ENCODE measurements at places on chromosomes 4 and X.

GRCh38 chr4:16083241-16084191 lies at the start of gene PROM1:
PROM1 (minus strand) TSS chr4:16084023; CDS start chr4:16075906, 8,117 bp downstream.
- DNase-seq, result no peak

DNA sequence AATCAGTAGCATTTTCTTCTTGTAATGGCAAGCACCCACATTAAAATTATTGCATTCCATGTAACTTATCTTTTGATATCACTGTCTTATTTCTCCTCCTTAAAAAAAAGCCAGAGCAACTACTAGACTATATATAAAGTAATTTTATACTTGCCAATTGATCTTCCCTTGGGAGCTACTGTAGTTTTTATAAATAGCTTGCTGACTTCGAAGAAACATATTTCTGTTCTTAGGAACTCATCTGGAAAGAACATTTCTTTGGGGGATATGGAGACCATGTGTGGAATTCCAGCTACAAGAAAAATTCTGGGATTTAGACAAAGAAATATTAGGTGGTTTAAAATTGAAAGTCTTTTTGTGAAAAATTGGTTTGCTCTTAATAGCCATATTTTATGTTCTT lies 94.9 kb downstream of the BMPR1B start:
- no peak for DNase-seq

DNA sequence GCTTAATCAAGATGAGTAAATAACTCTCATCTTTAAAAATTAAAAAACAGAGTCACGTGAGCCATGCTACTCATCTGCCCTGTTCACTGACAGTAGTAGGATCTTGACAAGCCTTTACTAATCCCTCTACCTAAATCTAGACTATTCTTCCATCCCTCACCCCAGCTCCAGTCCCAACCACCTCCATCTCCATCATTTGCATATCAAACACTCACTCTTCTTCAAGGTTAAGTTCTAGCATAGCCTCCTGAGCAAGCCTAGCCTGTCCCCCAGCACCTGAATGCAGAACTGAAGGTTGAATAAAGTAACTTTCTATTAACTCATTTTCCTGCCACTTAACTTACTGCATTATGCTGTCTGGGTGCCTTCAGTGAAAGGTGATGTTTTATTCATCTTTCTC lies 72.5 kb downstream of the YIPF7 start:
- no peak for DNase-seq

DNA sequence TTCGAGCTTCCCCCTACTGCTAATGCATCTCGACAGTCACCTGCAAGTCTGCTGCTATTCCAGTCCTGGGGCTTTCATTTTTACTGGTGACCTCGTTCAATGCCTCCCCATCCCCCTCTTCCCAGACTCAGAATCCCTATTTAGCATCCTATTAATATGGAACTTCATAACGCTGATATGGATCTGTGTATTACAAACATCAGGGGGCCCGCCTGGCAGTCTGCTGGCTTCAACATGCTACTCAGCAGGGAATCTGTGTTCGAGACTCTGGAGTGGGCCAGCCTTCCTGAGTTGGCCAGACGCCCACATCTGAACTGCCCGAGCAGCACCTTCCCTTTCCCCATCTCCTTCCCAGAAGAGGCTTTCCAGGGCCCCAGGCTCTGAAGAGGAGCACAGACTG lies 173.9 kb upstream of the PPARGC1A start:
- no peak for DNase-seq

GRCh38 chr4:128387600-128388351 lies 100.2 kb upstream of the PGRMC2 start:
- DNase-seq, result no peak

GRCh38 chr4:15327311-15328298 lies 100.2 kb upstream of the C1QTNF7 start:
- no peak for DNase-seq

DNA sequence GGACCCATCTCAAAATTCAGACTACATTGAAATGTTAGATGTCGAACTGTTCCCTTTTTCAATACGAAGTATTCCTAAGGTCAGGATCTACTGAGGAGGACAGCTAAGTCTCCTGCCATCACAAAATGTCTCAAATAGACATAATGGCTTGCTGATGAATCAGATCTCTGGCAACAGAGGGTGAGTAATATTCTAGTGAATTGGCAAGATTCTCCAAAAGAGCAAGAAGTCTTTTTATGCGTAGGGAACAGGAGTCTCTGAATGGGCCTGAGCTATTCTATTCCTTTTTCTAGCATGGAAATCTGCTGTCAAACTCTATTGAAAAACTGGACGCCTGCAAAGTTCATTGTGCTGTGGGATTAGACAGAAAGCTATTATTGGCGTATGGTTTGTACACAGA lies 145.4 kb downstream of the FNIP2 start:
- DNase-seq, result no peak

DNA sequence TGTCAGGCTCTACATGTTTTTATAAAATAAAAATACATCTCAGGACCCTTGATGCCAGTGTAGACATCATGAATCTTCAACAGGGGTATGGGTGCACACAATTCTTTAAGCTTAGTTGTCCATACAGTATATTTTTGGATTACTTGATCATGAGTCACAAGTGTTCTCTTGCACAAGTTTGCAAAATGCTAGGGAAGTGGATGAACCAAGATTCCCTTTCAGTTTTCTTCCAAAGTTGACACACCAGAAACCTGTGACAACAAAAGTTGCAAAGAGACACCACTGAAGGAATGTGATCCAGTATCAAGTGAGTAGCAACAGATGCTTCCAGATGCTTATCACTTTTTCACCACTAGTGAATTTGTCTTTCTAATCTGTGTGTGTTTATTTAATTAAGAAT lies 1021.2 kb downstream of the PCDH7 start:
- DNase-seq, result no peak

- DNase-seq, result no peak
These were observed 108.8 kb downstream of the NHSL2 start for GRCh38 chrX:72019487-72019886.

- no peak for DNase-seq
These were observed 92.0 kb downstream of the TMEM144 start for GRCh38 chr4:158302076-158302866.

GRCh38 chrX:132077414-132077813 lies 50.4 kb downstream of the FRMD7 start:
- DNase-seq, result no peak

GRCh38 chr4:133921280-133922195 lies 280.1 kb downstream of the PABPC4L start:
- no peak for DNase-seq

DNA sequence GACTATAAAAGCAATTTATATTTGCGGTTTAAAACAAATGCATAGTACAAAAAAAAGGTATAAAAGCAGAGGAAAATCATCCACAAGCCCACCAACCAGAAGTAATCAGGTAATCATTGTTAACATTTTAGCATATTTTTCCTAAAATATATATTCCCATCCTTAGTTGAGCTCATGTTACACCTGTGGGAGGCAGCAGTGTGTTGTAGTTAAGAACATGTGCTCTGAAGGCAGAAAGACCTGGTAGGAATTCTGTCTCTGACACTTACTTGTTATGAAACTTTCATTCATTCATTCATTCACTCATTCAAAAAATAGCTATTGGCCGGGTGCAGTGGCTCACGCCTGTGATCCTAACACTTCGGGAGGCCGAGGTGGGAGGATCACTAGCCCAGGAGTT lies 15.4 kb upstream of the CDKL5 start:
- no peak for DNase-seq

DNA sequence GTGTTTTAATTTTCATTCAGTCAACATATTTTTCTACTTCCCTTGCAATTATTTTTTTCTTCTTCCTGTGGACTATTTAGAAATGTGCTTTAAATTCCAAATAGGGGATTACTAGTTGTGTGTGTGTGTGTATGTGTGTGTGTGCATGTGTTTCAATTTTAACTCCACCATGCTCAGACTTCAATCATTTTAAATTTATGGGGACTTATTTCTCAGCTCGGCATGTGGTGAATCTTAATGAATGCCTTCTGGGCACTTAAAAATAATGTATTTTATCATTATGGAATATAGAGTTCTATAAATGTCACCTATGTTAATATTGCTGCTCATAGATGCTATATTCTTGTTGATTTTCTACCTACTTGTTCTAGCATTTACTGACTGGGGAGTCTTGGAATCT lies 465.6 kb upstream of the PRKX start:
- DNase-seq, result no peak

GRCh38 chr4:119666653-119667091 lies 38.1 kb upstream of the PDE5A start:
- no peak for DNase-seq

DNA sequence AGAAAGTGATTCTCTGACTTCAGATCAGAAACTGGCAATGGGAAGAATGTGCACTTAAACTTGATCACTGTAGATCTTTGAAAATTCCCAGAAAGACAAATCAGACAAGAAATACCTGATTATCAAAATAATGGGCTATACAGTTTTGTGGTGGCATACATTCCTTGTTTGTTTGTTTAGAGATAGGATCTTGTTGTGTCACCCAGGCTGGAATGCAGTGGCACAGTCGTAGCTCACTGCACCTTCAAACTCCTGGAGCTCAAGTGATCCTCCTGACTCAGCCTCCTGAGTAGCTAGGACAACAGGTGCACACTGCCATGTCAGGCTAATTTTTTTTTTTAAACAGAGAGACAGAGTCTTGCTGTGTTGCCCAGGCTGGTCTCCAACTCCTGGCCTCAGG lies 81.0 kb upstream of the SPRY1 start:
- no peak for DNase-seq

GRCh38 chrX:6909396-6909795 lies 238.1 kb upstream of the STS start:
- no peak for DNase-seq

DNA sequence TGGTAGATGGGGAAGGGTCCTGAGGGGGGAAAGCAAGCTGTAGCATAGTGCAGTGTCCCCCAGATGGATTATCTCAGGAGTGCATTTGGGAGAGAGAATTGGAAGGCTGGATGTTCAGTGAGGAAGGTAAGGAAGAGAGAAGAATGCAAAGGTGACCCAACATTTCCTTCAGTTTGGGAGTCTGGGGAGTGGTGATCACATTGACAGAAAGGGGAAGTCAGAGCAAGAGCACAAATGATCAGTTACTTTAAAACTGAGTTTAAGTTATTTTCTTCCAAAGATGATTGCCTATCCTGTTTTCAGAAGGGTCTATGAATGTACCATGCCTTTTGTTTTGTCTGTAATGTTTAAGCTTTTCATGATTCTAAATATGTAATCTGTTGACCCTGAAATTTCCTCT lies 47.6 kb downstream of the ARHGAP10 start:
- DNase-seq, result no peak

GRCh38 chrX:3526731-3527130 lies 180.3 kb upstream of the MXRA5 start:
- DNase-seq, result no peak

DNA sequence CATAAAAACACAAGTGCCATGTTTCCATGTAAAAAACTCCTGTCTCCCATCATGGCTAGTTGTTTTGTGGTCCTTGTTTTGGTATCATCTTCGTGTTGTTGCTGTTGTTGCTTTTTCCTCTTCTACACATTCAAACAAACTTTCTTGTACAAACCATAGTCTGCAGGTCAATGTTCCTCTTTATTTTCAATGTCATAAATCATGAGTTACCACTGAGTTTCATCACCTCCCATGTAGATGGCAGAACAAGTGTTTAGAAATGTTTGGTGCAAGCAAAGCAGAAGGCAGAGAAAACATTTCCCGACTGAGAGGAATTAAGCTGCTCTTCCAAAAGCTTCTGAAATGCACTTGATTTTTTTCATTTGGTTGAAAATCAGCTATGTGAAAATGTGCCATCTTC lies 166.0 kb downstream of the ANTXR2 start:
- DNase-seq, result no peak

- DNase-seq, result no peak
These were observed 590.8 kb downstream of the SPRY1 start for GRCh38 chr4:123987408-123987807.

DNA sequence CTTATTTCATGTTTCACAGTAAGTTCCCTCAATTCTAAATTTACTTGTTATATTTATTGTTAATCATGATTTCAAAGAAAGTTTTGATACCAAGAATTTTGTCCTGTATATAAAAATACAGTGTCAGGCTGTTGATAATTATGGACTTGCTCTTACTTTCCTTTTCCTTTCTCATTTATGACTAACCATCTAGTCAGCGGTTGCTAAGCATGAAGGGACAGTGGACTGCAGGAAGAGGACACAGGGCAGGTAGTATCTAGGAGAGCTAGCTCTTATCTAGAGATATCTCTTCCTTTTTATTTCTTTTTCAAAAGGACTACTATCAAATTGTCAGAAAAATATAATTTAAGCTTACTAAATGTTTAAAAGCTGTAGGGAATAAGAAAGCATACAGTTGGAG lies 1.6 kb downstream of the OPRPN start:
- no peak for DNase-seq

DNA sequence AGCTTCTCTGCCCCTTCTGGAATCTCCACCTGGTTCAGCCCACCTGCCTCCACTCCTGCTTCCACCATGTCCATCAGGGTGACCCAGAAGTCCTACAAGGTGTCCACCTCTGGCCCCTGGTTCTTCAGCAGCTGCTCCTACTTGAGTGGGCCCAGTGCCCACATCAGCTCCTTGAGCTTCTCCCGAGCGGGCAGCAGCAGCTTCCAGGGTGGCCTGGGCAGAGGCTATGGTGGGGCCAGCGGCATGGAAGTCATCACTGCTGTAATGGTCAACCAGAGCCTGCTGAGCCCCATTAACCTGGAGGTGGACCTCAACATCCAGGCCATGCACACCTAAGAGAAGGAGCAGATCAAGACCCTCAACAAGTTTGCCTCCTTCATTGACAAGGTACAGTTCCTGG lies 74.4 kb upstream of the ZXDA start:
- no peak for DNase-seq

DNA sequence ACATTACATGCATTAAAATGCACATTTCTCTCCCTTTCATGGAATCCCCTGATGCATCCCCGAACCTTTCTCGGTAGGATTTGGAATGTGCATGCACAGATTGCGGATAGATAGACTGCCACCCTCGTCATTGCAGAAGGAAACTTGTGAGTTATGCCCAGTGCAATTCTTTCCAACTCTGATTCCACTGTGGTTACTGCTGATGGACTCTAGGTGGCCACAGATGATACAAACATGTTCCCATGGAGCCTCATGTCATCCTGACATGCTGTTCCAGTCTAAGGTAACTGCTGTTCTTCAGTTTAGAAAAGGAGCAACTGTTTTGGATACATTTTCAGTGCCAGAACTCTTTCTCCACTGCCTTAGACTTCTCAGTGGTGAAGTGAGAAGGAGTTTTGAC lies 9.1 kb upstream of the VCX3B start:
- no peak for DNase-seq

GRCh38 chrX:151370906-151371305 lies 26.1 kb upstream of the VMA21 start:
- DNase-seq, result no peak

DNA sequence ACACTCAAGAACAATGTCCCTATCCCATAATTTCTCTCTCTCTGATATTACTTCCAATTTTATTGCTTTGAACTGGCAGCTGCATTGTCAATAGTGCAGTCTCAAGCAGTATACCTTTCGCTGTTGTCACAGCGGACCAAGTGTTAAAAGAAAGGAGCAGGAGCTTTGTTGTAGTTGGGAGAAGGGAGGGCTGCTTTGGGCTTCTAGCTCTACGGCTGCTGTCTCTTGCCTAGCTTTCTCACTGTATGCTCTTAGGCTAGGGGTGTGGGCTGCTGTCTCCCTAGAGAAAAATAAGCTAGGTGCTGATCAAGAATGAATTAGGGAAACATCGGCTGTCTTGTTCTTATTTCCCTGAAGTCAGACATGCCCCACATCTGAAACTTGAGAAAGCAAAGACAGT lies 52.5 kb downstream of the TRPC5OS start:
- DNase-seq, result no peak
